CD4-positive, alpha-beta T cell treated with Interleukin-2 at 100 ng/mL for 4 hours (primary cell): ENCODE measurements at places on chromosomes 3 and 15.
A peak's percentile ranks its signal among the peaks of the same experiment; 100 is the strongest.

GRCh38 chr3:160135851-160136250 is 89.4 kb upstream of the C3orf80 start:
- no peak for DNase-seq

DNA sequence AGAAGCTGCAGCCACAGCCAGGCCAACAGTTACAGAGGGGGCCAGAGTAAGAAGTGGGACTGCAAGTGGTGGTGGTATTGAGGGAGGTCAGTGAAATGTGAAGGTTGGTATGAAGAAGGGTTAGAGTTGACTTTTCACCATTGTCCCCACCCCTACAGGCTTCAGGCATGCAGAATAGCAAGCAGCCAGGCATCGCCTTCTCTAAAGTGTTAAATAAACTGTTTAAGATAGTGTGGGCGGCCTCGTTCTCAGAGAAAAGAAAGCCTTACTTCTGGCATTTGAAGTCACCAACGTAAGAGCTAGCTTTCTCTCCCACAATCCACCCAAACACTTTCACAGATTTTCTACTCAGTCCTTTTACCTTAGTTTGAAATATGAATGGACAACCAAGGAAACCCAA is 230.0 kb upstream of the CTDSPL start:
- no peak for DNase-seq

GRCh38 chr3:109116031-109116430 is 1.9 kb downstream of the MORC1 start:
- DNase-seq = no peak

DNA sequence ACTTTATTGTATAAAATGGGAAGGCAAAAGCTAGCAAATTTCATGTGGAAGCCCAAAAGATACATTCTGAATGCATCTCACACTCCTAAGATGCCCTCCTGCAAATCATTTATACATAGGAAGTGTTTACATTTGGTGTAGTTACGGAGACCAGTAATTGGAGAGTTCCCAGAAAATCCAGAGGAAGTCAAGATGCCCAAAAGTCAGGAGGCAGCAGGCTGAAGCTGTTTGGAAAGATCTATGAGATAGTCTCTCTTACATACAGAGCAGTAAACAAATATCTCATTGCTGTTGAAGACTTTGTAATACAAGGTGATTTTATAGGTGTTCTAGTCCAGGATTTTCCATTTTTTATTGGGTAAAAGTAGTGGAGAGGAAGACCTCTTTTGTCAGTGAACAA is 8.8 kb downstream of the KLHL24 start:
- DNase-seq = no peak

DNA sequence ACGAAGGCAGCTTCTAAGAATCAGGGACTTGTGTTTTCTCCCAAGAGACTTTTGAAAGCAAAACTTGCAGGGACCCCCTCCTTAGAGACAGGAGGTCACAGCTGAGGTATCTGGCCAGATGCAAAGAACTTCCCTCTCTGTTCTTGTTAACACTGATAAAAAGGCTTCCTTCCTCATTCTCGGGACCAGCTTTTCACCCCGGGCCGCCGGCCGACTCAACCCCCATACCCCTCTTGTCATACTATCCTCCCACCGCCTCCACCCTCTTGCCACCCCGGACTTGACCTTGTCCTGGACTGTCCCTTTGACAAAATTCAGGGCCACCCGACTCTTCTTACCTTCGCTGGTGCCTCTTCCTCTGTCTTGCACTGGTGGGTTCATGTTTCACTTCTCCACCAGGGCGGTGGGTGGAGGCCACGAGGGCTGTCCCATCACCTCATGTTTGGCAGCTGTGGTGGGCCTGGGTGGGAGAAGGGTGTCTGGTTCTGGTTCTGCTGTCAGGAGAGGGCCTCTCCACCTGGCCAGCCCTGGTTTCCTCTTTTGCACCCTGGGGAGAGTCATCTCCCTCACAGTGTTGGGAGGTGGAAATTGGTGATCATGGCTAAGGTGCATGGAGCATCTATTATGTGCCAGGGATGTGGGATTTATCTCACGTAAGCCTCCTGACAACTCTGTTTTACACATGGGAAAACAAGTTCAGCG is 32.5 kb downstream of the BHLHE40 start:
- DNase-seq = peak; percentile 46

- peak; percentile 24 for DNase-seq
Observed at GRCh38 chr15:40054855-40055575, 16.0 kb upstream of the SRP14 start.

DNA sequence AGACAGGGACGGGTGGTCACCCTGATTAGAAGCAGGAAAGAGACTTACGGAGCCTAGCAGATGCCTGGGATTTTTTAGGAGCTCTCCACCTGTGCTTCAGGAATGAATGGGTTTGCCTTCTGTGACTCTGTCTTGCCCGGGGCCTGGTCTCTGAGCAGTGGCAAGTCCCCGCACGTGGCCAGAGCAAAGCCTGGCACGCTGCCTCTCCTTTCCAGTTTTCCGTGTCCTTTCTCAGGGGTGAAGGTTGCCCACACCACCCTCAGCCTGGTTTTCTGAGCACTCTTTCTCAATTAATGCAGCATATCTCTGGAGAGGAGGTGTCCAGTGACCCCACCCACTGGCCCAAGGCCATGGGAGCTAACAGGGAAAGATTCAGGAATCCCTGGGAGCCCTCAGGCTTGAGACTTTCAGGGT is 14.5 kb upstream of the CHST14 start:
- DNase-seq = no peak

GRCh38 chr3:24156466-24156865 is 211.4 kb downstream of the NR1D2 start:
- no peak for DNase-seq

DNA sequence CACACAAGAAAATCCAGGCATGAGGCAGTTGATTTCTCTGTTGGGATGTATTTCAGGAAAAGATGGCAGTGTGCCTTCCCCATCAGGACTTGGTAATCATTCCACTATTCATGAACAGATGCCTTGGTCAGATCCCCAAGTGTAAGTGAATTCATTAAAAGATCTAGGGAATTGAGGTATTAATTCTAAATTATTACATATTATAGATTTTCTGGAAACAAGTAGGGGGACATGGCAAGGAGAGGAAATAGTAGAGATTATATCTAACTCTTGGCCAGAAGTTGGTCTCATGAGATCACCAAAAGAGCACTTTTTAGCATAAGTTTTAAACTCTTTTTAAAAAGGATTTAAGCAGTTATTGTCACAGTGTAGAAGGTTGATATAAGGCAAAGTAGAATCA is 74.4 kb upstream of the MDFIC2 start:
- DNase-seq = no peak

DNA sequence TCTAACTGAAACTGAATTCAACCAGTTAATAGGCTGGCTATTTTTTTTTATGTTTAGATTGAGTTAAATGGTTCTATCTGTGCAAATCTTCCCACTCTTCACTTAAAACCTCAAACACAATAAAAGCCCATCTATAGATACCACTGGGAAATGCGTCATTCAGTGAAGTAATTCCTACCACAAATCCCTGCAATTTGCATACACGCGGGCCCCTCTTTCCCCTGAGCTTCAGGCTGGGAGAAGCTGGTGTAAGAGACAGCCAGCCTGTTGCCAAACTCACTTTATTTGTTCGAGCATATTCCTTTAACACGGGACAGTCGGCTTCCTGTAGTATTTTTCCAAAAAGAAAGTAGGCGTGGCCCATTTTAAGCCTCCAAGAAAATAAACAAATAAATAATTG is 26.0 kb upstream of the MCTP2 start:
- DNase-seq = no peak

DNA sequence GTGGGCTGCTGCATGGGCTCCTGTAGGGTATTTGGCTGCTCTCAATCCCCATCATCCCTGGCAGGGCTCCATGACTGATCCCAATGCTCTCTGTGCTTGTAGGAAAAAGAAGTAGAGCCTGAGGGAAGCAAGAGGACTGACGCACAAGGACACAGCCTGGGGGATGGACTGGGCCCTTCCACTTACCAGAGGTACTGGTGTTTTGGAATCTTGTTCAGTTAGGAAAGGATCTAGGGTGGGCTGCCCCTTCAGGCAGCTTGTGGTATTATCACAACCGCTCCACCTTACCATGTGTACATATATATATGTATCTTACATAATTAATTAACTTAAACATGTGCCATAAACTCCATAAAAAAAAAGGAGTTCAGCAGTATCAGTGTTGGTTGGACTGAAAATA is 1.3 kb downstream of the SLC28A2 start:
- no peak for DNase-seq

GRCh38 chr15:38128341-38128781 is 124.3 kb upstream of the SPRED1 start:
- DNase-seq = no peak

- no peak for DNase-seq
Observed at GRCh38 chr3:112672716-112673541, 32.0 kb upstream of the CCDC80 start.

GRCh38 chr15:43913026-43913780 is 86.4 kb downstream of the WDR76 start:
- no peak for DNase-seq

- DNase-seq = peak; percentile 3
Observed at GRCh38 chr3:128584412-128585020, 66.1 kb downstream of the RPN1 start.

DNA sequence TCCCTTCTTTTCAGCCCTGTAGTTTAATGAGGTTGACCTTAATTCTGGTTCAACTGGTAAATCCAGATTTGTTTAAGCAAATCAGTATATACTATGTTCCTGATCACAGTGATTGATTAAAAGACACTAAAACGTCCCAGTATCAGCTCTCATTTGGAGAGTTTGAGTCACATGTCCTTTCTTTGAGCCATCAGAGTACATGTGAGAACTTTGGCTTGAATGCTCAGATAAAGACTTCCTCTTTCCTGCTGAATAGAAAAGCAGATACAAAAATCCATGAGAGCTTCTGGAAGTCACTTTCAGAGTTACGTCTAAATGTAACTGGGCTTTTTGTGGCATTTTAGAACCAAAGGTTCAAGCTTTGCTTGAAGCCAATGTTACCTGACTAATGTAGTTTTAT is 341.8 kb upstream of the SATB1 start:
- DNase-seq = no peak

DNA sequence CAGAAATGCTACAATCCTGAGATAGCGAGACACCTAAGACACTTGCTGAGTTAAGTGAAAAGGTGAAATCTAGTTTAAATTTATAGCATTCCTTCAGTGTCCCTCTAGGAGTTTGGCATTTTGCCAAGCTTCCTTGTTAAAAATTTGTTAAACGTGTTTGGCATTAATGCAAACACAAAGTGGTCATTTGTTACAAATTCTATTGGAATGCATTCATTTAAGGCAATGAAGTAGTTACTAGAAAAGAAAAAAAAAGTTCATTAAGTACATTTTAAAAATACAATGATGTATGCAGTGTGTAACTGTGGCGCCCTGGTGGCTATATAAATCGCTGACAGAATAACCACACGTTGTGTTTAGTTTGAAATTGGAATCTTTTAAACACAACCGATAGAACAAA is 31.3 kb upstream of the WNT5A start:
- DNase-seq = no peak

DNA sequence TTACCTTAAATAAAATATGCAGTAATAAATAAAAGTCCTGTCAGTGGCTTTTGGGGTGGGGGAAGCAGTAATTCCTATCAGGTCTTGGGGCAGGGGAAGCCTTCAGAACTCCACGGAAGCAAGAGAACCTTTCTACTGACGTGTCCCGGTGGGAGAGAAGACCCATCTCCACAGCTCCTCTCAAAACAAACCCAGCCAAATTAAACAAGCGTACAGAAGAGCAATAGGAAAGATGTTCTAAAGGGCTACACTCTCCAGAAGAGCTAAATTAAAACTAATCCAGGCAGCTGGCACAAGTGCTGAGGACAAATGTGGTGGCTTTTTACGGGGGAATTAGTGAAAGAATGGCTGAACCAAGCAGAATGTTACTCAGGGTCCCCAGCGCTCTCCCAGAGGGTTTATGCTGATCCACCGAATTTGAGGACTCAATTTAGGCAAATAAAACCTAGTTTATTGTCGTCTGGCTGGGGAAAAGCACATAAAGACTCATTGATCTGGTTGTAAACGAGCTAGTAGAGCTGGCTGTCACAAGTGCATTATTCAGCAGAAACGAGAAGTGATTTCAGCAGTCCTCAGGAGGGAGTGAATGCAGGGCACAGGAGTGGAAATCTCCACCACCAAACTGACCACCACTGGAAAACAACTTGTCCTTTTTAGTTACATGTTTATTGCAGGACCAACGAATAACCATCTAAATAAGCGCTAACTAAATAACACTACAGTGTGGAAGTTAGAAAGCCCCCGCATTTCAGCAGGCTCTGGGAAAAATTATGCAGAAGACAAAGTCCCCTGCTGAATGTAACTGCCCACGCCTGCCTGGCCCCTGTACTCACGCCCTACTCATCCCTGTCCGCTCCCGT is 13.5 kb downstream of the BFSP2 start:
- DNase-seq = no peak

- no peak for DNase-seq
Observed at GRCh38 chr3:77288348-77288747, 248.4 kb downstream of the ROBO2 start.

DNA sequence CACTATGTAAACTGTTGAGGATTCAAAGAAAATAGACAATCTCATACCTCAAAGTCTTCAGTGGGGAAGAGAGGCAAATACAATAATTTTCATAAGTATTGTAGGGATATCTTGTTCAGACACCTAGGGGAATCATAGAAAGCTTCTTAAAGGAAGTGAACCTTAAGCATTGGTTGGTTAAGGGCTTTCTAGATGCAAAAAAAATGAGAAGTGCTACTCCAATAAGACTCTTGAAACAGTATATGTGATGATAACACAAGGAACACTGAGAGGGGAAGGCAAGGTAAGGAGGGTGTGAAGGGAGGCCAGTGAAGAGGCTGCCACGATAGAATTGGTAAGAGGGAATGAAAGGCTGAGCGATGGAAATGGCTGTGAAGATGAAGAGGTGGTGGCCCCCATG is 104.1 kb downstream of the TPRG1 start:
- no peak for DNase-seq

DNA sequence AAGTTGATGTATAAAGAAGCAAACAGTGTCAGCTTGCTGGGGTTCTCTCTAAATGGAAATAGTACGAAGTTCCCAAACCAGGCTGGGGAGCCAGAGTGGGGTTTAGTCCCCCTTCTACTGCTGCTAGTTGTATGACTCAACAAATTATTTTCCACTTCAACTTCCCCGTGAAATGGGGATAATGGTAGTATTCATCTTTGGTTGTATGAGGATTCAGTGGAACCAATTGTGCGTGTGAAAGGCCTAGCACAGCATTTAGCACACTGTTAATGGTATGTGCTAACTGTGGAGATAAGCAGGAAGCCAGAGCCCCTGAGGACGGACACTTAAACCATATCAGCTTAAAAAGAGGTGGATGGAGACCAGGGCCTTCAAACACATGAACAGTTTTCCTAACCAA is 4.2 kb downstream of the SORD start:
- no peak for DNase-seq

DNA sequence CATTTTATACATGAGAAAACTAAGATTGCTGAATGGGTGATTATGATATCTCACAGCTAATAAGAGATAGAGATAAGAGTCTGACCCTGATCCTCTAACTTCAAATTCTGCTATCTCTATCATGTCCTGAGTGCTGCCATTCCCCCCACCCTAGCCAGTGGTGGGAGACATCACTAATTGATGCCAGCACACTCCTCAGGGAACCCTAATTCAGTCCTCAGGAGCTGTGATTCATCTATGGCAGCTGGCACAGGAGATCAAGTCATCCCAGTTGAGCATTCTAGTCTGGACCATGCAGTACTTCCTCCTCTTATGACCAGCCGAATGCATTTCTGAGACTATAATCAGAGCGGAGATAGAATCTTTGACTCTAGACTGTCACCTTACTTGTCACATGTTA is 71.9 kb downstream of the SYNM start:
- no peak for DNase-seq
